ENCODE measurements at places on chromosomes 2 and 18.

DNA sequence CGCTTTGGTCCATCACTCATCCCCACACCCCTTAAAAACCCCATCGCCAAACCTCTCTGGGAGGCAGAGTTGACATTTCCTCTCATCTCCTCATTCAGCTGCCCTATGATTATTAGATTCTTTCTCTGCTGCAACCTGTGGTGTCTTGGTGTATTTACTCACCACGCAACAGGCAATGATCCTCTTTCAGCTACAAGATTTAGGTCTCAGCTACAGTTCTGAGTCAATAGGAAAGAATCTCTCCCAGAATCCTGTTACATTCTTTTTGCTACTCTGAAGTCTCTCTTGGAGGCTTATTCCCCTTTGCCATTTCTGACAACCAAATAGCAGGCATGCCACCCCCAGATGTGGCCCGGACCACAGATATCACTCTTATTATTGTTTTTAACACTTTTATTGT, 468.3 kb upstream of the GYPC start:
- DNase-seq = no peak

- no peak for DNase-seq
Measured at GRCh38 chr18:44893045-44893706, 212.5 kb downstream of the SETBP1 start.

- no peak for DNase-seq
Measured at GRCh38 chr18:61274416-61274960, 58.7 kb upstream of the CDH20 start.

GRCh38 chr2:227325839-227326195, 766 bp downstream of the MFF start:
- no peak for DNase-seq

- DNase-seq = no peak
Measured at GRCh38 chr2:33242845-33243244, 233.6 kb upstream of the RASGRP3 start.

DNA sequence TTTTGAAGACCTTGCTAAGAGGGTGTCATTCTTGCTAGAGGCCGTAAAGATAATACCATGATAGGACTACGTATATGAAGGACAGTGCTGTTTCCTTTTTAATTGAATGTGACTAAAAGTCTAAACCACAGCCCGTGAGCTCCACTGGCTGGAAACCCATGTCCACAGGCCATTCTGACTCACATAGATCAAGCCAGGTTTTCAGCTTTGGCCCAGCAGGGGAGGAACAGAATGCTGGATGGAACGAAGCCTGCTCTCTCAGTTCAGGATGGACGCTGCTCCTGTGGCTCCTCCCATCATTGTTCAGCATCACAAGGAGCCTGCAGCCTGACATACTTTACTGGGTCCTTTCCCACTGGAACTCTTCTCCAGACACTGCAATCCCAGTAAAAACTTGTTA, 47.6 kb downstream of the ALPK2 start:
- no peak for DNase-seq

GRCh38 chr18:13501891-13502290, 224.5 kb downstream of the FAM210A start:
- peak; percentile 20 for DNase-seq

GRCh38 chr2:12417786-12418185, 298.9 kb upstream of the TRIB2 start:
- no peak for DNase-seq

GRCh38 chr2:120279708-120280107, 27.1 kb downstream of the RALB start:
- no peak for DNase-seq

GRCh38 chr2:237616373-237616733, 11.0 kb upstream of the LRRFIP1 start:
- no peak for DNase-seq

DNA sequence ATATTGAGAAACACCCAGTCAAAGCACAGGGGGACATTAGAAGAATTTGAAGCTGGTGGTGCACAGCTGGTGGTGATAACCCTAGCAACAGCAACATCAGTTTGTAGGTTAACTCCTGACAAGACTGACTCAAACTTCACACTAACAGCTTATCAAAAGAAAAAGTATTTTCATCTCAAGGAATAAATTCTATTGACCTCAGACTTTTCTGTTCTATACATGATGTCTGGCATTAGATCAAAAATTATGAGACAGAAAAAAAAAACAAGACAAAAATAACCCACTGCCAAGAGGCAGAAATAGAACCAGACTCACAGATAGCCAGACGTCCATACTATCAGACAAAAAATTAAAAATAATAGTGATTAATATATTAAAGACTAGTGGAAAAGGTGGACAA, 126.1 kb downstream of the COL6A3 start:
- no peak for DNase-seq

GRCh38 chr2:223314811-223315210, 262.8 kb downstream of the KCNE4 start:
- DNase-seq = no peak

DNA sequence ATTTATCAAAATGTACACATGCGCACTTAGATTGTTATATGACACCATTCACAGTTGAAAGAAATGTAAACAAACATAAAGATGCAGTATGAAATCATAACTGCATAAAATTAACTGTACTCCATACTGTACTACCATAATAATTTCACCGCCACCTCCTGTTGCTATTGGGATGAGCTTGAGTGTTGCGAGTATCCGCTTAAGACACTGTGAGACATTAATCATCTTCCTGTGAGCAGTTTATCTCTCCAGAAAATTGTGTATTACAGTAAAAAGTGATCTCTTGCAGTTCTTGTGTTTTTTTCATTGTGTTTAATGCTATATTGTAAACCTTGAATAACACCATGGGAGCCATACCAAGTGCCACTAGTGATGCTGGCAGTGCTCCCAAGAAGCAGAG, 46.1 kb downstream of the OLA1 start:
- DNase-seq = no peak

- no peak for DNase-seq
Measured at GRCh38 chr2:223090039-223090438, 38.0 kb downstream of the KCNE4 start.

- DNase-seq = no peak
Measured at GRCh38 chr18:80246445-80247392, 595 bp downstream of the PARD6G start.

DNA sequence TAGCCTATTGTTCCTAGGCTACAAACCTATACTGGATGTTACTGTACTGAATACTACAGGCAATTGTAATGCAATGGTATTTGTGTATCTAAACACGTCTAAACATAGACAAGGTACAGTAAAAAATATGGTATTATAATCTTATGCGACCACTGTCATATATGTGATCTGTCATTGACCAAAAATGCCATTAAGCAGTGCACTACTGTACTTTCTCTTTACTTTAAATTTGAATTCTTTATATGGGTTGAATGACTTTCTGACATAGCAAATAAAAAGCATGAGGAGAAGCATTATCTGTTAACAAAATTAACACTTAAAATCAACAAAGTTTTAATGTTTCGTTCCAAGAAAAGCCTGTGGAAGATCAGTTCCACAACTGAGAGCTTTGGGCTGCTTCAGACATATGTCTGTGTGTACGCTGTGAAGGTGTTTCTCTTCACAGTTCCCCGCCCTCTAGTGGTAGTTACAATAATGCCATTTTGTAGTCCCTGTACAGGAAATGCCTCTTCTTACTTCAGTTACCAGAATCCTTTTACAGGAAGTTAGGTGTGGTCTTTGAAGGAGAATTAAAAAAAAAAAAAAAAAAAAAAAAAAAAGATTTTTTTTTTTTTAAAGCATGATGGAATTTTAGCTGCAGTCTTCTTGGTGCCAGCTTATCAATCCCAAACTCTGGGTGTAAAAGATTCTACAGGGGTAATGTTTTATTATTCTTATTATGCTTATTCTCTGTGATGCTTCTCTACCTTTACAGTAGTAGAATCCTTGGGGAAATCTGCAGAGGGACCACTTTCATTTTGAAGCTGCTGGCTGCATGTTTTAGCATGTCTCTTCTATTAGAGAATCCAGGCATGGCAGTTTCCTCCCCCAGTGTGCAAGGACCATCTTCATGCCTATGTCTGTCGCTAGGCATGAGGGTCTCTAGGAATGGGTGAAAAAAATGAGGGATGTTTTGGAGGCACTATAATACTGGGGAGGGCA, 54.5 kb downstream of the SCN2A start:
- DNase-seq = no peak

GRCh38 chr18:75122334-75122958, 86.5 kb downstream of the PTGR3 start:
- no peak for DNase-seq

- DNase-seq = no peak
Measured at GRCh38 chr2:170932948-170933347, 3.9 kb downstream of the GORASP2 start.

GRCh38 chr2:41695198-41696113, 352.4 kb upstream of the PKDCC start:
- DNase-seq = no peak

GRCh38 chr2:36423172-36423571, 67.6 kb downstream of the CRIM1 start:
- no peak for DNase-seq

DNA sequence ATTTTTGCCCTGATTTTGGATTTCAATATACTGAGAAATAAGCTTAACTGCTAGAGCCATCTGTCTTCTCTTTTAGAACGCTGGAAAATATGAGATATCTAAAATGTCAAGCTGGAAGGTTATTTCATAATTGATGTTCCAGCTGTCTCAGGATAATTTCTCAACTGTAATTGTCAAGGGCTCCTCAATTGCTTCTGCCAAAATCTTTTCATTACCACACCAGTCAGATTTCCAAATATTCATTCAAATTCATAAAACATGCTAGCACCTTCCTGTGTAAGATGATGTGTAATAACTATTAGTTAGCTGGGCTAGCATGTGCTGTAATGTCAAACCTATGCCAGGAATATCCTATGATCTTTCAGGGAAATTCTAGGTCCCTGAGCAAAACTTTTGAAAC, 88.1 kb downstream of the TNFRSF11A start:
- no peak for DNase-seq
